Activated gamma-delta T cell treated with Interleukin-2 at 50 U/mL for 16 hours (primary cell): ENCODE measurements at places on chromosomes 7 and 10.

DNA sequence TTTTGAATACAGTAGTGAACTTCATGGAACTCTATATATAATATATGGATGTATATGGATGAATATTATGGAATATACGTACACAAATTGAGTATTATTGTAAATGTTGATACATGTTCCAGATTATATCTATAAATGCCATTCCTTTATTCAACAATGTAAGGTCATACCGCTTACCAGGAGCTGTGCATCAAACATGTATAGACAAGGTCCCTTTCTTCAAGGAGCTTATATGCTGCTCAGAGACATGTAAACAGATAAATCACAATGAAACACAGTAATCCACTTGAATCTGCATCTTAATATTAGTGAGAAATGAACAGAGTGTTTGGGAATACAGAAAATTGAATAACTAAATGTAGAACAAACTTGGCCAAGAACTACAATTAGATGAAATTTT is 898 bp upstream of the SEM1 start:
- DNase-seq, result no peak

DNA sequence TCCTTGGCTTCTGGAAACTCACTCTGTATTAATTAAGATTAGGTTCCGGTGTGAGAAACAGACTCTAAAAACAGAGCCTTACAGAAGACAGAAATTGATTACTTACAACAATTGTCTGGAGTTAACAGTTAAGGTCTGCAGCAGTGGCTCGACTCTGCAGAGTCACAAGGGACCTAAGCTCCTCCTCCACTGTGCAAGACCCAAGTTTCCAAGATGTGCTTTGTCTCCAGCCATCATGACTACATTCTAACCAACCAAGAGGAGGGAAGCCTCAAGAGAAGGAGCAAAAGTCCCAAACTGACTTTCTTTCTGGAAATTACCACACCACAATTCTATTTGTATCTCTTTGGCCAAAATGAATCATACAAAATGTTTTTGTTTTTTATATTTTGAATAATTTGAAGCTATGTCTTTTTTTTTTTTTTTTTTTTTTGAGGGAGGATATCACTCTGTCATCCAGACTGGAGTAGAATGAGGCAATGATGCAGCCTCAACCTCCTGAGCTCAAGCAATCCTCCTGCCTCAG is 14.2 kb upstream of the ODAD2 start:
- no peak for DNase-seq

DNA sequence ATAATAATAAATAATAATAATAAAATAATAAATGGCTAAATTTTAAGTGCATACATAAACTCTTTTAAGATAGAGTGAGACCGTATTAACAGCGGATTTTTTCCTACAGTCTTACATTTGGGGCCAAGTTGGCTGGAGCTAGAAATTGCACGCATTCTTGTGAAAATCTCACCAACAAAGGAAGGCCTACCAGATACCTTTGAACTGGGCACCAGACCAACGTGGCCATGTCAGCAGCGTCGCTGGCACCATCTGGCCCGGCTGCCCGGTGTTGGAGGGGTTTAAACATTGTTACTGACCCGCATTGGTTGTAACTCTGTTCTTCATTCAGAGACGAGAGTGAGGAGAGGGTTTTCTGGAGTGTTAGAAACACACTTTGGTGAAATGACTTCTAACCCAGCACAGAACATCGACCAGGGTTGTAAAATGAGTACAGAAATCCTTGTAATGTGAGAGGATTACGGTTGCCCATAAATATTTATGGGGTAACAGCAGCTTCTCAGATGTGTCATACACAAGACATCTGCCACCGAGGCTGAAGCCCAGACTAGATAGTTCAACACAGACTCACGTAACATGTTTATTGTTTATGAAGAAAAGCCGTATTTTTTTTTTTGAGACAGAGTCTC is 34.6 kb upstream of the UNCX start:
- DNase-seq, result no peak

DNA sequence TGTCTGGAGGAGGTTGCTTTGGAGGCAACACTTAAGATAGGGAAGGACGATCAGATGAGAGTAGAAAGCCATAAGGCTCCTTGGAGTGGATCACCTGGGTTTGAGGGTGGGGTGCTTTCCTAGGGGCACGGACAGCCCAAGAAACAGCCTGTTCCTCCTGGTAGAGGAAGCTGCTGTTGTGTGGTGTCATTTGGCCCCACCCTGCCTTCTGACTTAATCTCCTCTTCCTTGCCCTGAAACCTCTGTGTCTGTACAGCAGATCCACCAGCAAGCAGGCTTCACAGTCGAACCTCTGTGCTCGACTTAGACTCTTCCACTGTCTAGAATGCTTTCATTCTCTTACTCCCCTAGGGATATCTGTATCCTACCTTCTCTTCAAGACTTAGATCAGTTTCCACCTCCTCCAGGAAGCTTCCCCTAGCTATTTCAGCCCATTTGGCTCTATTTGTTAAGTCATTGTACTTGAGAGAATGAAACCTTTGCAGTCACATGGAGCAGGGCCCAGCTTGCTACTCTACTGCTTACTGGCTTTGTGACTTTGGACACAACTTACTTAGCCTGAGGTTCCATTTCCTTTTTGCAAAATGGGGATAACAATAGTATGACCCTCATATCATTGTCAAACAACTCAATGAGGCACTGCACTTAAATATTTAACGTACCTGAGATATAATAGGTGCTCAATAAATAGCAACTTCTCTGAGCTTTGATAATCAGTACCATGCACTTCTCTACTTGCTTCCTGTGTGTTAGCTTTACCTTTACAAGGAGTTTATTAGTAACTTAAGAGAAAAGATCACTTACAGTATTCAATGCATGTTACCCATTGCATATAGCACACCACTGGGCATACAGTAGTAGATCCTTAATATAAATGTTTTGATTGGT is 5.0 kb downstream of the MXI1 start:
- peak; percentile 11 for DNase-seq

- DNase-seq, result no peak
Measured at GRCh38 chr7:131035088-131035770, 292.4 kb upstream of the MKLN1 start.

- DNase-seq, result no peak
Measured at GRCh38 chr7:15554744-15555143, 7.1 kb downstream of the AGMO start.
